ENCODE measurements at places on chromosomes 2 and 18.

DNA sequence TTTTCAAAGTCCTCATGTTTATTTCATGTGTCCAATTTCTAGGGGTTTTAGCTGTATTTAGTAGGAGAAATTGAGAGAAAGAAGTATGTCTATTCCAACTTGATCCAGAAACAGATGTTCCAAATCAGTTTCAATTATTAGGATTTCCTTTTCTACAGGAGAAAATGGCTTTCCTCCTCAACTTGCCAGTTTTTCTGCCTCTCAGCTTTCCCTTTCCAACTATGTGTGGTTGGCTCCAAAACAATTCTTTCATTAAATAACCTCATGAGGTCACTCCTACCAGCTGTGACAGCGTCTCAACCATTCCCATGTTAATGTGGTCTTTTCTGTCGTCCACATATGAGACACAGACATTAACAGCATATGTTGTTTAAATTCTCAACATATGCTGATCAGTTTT is 13.1 kb downstream of the XIRP2 start:
- no peak for DNase-seq

DNA sequence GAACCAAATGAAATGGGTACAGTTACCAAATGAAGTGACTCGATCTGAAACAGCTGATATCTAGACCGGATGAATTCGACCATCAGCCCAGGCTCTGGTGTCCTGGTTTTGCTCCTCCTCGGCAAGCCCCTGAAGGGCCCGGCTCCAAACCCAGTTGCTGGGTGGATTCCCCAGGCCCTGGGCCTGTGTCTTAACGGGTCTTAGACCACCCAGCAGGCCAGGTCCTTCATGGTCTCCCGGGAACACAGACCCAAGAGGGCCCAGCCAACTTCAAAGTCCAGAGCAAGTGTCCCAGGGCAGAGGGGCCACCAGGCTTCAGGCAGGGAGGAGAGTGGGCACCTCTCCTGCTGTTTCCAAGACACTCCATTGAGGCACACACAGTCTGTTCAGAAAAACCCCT is 26.7 kb upstream of the NMUR1 start:
- DNase-seq: no peak

- peak; percentile 96 for DNase-seq
These were observed 3.9 kb upstream of the KLHL29 start for GRCh38 chr2:23381084-23381483.

DNA sequence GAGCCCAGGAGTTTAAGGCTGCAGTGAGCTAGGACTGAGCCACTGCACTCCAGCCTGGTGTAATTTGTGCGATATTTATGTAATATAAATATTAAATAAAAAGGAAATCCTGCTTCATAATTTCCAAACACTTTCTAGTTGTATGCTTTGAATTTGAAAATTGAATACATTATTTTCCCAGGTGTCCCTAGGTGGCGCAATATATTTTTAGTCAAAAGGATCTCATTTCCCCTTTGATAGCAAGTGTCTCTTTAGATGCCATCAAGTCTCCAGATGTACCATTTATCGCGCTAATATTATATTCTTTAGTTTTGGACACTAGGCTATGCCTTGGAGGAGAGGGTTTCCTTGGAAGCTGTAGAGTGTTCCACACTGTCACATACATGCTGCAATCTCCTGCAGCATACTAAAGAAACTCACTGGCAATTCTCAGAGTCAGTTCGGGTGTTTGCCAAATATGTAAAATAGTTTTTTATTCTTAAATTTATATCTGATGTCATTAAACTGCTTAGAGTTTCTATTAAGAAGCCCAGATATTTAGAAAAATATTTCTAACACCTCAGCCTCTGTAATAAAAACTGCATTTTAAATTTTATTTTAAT is 5.6 kb upstream of the WDR7 start:
- DNase-seq: peak; percentile 37

GRCh38 chr2:28178946-28179345 is 213.7 kb upstream of the FOSL2 start:
- no peak for DNase-seq

DNA sequence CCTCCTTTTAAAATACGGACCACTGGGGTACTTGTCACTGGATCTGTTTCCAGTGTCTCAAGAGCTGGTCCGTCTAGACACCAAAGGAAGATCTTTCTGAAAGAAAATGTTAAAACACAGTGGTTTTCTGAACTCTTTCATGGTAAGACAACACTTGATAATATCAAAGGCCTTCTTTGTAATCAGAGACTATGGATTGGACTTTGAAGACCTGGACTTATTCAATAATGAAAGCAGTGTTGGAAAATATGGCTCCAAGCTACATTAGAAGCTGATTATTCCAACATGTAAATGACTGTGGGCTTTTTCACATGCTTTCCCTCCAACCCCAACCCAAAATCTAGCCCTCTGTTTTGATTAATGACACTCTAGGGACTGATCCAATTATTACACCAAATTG is 329.4 kb upstream of the LYPD1 start:
- DNase-seq: no peak

DNA sequence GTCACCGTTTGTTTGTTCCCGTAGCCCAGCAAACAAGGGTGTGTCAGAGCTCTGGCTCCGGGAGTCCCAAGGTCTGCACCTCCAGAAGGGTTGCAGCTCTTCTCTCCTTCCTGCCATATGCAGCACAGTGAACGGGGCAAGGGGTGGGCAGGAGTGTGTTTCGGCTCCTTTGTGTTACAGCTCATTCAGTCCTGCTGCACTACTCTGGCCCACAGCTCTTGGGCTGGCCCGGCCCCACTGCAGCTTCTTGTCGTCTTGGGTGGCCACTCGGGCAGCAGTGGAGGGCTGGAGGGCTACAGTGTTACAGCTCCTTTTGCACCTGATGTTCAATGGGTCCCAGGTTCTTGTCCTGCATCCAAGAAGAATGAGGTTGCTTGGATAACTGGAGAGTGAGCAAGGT is 408.3 kb downstream of the DCC start:
- DNase-seq: no peak

DNA sequence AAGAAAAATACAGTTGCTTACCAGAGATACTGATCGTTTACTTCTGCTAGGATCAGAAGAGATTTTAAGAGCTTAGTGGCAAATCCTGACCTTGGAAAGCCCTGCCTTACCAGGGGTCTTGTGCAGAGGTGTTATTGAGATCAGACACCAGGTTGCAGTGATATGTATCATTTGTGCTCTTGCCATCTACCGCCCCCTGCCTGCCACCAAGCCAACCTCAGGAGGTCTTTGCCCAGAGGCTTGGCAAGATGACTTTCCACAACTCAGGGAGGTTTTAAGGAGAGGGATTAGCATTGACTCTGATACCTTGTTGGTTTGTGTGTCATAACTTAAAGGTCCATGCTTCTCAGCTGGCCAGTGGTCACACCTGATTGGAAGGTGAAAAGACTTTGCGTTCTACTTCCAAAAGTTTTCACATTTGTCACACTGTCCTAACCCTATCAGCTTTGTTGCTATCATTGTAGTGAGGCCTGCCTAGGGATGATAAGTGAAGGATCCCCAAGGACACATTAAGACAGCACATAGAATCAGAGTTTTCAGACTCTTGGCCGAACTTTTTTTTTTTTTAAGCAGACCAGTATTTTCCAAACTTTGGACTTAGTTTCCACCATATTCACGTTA is 46.2 kb upstream of the MGAT5 start:
- DNase-seq: peak; percentile 78

Measured in epithelial cell of esophagus (primary cell).